PC-9 (cell line): ENCODE measurements at places on chromosomes 4 and X. TPM values are rescaled to one million over a fixed set of nuclear protein-coding genes. Genes with fewer than 3 reads are reported as not detected.

DNA sequence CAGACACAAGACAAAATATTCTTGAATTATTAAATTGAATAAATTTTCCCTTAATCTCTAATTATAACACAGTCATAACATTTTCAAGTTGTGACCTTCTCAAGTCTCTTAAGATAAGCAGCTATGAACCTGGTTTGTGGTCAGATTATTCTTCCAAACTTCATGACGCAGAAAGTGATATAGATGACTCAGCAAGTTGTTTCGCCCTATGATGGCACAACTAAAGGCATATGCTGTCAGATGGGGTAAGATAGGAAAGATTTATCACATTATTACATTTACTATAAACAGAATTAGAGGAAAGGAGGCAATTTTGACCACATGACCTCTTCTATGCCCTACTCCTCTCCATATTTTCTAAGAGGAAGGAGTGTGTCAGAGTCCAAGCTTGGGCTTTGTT is 4.6 kb upstream of the DCAF12L2 start:
- H3K27ac ChIP-seq, result no peak overlapping the region
- H3K4me1 ChIP-seq, result peaks cover 7% of the 10 kb centered on the region; the same call in 1 of the 2 replicates
- no peaks in the 10 kb centered on the region for H3K27me3 ChIP-seq
- no peak for DNase-seq

DNA sequence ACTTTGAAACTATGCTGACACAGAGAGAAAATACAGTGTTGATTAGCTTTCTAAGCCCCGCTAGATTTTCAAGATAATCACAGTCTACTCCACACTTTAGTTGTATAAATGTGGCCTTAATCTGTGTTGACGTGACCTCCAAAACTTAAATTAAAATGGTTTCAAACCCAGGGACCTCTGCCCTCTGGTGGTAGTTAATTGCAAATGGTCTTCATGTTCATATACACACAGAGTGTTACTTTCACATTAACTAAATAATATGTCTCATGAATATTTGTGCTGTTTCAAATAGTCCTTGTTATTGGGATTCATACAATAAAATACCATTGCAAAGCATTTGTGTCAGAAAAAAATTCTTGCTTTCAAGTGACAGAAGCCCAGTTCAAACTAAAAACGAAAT is 64.3 kb downstream of the TASL start:
- H3K4me3 ChIP-seq, result no peak overlapping the region
- no peaks in the 10 kb centered on the region for H3K27me3 ChIP-seq
- H3K4me1 ChIP-seq, result no peaks in the 10 kb centered on the region
- H3K36me3 ChIP-seq, result no peaks in the 10 kb centered on the region

GSX2 gene
- not detected in 2 replicates for total RNA-seq

ZFYVE28 gene
- 12.9 and 13.6 TPM in 2 replicates for total RNA-seq

GRCh38 chr4:173269280-173269679 is 64.9 kb downstream of the HMGB2 start:
- H3K27me3 ChIP-seq, result no peaks in the 10 kb centered on the region
- no peak overlapping the region for H3K4me3 ChIP-seq
- H3K4me1 ChIP-seq, result no peaks in the 10 kb centered on the region
- DNase-seq, result no peak

DNA sequence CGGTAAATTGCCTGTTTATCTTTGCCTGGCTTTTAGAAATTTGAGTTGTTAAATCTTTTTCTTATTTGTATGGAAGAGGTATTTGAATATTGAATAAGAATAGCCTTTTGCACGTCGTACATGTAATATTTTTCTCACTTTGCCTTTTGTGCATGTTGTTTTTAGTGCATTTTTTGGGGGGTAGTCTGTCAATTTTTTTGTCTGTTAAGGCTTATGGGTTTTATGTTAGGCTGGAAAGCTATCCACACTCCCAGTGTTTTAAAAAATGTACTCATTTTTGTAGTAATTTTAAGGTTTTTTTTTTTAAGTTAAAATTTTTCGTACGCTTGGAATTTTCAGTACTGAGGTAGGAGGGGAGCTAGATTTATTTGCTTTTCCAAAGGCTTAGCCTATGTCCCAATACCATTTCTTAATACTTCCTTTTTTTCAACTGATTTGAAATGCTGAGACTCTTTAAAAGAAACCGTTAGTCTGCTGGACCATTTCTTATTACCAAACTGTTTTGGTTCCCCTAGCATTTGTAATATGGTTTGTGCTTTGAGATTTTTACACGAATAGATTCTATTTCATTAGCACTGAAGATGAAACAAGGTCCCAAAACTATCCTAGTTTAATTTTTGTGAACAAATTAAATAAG is 1.3 kb downstream of the HERC5 start:
- no peaks in the 10 kb centered on the region for H3K36me3 ChIP-seq
- no peak for DNase-seq

DNA sequence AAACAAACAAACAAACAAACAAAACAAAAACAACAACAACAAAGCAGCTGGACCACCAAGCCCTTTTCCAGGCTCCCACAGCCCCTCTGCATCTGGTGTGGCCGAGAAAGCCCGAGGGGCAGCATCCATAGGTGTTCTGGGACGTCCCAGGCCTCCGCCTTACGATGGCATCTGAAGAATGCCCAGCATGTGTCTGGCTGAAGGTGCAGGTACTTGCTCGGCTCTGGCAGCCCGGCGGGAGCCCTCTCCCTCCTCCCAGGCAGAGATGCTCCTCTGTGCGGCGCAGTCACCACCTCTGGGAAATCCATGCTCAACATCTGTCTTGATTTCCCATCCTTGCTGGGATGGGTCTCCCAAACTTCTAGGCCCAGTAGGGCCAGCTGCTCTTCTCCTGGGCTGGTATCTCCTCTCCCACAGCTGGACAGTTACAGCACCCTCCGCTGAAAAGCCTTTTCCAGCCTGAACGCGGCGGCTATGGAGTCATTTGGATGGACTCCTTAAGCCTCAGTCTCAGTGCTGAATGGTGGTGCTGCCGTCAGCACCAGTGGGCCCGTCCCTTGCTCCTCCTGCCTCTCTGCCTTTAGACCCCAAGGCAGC is 4.3 kb downstream of the PSAPL1 start:
- no peak overlapping the region for H3K4me3 ChIP-seq
- H3K27ac ChIP-seq, result no peak overlapping the region
- H3K4me1 ChIP-seq, result peaks cover 27% of the 10 kb centered on the region
- no peaks in the 10 kb centered on the region for H3K27me3 ChIP-seq

DNA sequence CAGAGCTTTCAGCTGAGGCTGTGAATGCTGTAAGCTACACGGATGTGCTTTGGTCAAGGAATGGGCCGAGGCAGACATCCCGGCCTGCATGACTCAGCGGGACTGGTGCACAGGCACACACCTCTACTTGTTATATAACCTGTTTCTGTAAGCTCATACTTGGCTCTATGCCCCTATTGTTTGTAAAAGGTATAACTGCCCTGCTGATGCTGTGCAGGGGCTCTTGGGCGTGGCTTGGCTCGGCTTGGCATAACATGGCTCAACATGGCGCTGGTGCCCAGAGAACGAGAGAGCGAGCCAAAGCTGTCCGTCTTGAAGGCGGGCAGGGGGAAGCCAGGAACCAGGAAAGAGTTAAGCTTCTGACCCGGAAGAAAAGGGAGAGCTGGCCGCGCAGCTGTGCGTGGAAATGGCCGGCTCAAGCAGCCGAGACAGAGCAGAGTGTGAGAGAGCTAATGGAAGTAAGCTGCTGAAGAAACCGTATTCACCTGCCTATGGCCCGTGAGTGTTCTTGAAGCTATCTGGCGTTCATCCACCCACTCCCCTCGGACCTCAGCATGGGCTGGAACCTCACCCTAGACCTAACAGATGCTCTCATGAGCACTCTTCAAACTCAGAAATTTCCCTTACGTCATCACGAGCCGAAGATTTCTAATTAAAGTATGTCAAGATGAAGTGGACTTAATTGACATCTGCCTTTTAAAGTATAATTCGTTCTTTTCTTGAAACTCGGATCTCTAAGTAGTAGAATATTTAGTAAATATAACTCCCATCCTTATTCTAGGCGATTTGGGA is 286.3 kb upstream of the AGA start:
- H3K27me3 ChIP-seq, result no peaks in the 10 kb centered on the region
- no peaks in the 10 kb centered on the region for H3K36me3 ChIP-seq
- H3K27ac ChIP-seq, result peak overlapping the region; percentile 55; the same call in 1 of the 2 replicates
- peak; percentile 72 for DNase-seq
- H3K4me3 ChIP-seq, result no peak overlapping the region
